ENCODE measurements at places on chromosomes 1 and 21.

GRCh38 chr1:59730302-59730701 is 84.4 kb upstream of the HOOK1 start:
- no peak for DNase-seq

DNA sequence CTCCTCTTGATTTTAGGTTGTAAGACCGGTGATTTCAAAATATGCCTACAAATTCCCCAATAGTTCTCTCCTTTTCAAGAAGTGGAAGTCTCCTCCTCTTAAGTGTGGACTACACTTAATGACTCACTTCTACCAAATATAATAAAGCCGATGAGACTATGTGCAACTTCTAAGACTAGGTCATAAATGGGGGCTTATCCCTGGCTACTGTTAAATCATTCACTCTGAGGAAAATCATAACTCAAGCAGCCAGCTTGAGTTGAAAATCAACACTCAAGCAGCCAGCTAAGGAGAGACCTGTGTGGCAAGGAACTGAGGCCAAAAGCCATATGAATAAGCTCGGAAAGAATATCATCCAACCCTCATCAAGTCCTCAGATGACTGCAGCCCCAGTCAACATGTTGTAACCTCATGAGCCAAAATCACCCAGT is 49.6 kb upstream of the PSMG1 start:
- no peak for DNase-seq

- DNase-seq: no peak
These were observed 16.3 kb upstream of the TSPAN1 start for GRCh38 chr1:46158312-46159281.

DNA sequence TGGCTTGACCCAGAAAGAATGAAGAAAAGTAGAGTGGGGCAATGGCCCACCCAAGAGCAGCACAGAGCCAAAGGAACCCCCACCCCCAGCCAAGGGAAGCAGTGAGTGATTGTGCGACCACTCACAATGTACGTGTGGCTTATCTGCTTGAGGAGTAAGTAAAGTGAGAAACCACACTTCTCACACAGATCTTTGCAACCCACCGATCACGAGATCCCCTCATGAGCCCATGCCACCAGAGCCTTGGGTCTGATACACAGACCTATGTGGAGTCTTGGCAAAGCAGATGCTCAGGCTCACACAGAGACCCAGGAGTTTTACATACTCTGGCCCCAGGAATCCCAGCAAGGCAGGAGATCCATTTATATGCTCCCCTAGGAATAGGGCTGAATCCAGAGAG is 14.0 kb upstream of the SLC9C2 start:
- DNase-seq: no peak

GRCh38 chr21:44337941-44338895 is 972 bp downstream of the CFAP410 start:
- DNase-seq: no peak

- no peak for DNase-seq
These were observed 639 bp upstream of the SPATA1 start for GRCh38 chr1:84505493-84506001.

GRCh38 chr1:221868593-221869303 is 126.9 kb upstream of the DUSP10 start:
- DNase-seq: no peak

DNA sequence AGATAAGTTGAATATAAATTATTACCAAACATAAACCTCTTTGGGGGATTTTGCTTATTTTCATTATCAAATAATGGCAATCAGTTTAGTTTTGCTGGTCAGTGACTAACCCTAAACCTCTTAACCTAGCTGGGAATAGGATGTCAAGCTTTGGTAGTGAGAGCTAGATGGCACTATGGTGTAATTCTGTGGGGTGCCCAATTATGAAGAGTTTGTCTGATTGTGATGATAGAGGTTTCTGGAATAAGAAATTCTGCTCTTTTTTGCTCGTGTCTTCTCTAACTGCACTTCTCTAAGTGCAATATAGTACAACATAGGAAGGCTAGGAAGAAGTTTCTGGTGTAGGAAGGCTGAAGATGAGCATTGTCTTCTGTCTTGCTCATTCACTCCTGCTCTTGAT is 59.8 kb downstream of the XCL1 start:
- no peak for DNase-seq

GRCh38 chr1:51648180-51649109 is 31.6 kb downstream of the OSBPL9 start:
- DNase-seq: no peak

DNA sequence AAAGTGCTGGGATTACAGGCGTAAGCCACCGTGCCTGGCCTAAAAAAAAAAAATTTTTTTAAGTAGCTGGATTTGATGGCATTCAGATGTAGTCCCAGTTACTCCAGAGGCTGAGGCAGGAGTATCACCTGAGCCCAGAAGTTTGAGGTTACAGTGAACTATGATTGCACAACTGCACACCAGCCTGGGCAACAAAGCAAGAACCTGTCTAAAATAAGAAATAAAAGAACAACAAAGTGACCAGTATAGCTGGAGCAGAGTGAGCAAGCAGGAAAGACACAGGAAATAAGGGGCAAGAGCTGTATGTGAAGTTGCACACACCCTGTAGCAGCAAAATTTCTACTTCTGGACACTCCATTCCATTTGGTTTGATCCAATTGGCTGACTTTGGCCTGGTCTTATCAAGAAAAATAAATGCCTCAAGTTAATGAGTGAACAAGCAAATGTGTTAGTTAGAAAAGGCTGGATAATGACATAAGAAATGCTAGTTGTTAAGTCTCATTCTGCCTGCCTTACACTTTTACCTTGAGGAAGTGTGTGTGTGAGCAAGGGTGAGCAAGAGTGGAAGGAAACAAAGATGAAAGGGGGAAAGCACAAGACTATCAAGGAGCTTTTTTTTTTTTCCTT is 7.9 kb downstream of the ATP5IF1 start:
- DNase-seq: no peak

- DNase-seq: no peak
These were observed 73.2 kb downstream of the BCAR3 start for GRCh38 chr1:93608187-93609109.

DNA sequence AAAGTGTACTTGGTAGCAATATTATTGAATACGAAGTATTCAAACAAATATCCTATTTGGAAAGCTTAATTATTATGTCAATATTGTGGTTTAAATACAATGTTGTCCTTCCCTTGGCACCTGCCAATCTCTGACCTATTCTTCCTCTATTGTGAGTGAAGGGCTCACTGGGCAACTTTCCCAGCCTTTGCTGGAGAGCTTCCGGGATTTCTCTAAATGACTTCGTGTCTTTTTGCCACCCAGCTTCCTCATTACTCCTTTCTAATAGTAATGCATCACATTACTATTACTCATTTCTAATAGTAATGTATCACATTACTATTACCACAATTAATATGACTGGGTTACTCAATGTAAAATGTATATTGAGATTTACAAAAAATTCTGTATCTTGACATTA is 880.6 kb downstream of the BRINP3 start:
- DNase-seq: no peak

- no peak for DNase-seq
These were observed 466.3 kb downstream of the LMO4 start for GRCh38 chr1:87794788-87795614.

DNA sequence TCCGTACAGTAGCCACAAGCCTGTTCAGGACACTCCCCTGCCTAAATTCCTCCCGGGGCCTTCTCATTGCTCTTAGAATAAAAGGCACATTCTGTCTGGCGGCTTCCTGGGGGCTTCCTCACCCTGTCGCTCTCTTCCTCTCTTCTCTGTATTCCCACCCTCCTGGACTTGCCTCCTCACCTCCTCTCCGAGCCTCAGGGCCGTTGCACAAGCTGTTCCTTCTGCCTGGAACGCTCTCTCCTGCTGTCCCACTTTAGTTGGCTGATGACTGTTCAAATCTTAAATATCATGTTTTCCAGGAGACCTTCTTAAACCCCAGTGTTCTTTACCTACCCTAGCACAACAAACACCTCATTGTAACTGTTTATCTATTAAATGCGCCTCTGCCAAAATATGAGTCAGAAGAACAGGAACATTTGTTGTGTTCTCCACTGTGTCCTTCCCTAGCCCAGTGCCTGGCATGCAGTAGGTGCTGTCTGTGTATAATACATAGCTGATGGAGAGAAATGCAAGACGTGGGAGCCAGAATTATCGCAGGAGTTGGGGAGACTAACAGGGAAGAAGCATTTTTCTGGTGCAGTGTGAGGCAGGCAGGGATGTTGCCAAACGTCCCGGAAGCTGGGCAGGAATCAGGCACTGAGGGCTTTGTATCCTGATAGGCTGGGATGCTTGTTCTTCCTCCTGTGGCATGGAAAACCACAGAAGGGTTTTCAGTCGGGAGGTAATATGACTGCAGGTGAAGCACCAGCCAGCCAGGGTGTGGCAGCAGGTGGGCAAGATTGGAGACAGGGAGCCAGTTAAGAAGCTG is 24.1 kb upstream of the THRAP3 start:
- no peak for DNase-seq

DNA sequence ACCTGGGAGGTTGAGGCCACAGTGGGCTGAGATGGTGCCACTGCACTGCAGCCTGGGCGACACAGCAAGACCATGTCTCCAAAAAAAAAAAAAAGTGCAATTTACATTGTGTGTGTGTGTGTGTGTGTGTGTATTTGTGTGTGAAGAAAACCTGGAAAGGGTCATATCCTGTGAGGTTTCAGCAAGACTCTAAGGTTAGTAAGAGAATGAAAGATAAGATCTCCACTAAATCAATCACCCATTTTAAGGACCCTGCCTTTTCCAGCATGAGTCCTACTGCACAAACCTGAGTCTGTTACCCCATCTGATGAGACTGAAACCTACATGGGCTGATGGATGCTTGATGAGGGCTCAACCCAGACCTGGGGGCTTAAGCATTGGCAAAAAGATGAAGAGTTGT is 4.9 kb upstream of the C1orf74 start:
- DNase-seq: no peak

DNA sequence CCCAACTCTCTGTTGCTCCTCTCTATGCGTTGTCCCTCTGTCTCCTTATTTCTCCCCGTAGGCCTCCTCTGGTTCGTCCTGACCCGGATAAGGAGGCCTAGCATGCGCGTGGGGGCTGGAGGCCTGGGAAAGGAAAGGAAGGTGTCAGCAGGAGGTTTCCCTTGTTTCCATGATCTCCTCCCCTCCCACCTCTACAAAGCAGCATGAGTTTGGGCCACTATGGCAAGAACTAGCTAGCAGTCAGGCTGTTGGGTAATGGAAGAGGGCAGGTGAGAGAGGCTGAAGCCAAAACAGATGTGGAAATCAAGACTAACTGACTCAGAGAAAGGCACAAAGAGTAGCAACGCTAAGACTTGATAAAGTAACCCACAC is 687 bp upstream of the SEMA6C start:
- no peak for DNase-seq

- DNase-seq: no peak
These were observed 78.9 kb upstream of the SLC45A1 start for GRCh38 chr1:8239039-8239305.

DNA sequence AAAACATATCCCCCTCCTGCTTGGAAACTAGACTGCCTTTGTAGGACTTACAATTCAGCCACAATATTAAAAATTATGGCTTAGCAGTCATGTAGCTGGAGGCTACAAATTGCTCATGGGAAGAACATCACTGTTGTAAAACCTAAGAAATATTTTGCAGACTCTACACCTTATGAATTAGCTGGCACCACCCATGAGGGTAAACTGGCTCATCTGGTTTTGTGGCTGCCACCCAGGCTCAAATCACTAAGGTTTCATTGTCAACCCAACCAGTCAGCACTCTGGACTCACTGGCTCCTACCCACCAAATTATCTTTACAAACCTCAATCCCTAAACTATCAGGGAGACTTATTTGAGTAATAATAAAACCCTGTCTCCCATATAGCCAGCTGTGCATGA is 100.7 kb upstream of the OLFM3 start:
- no peak for DNase-seq

DNA sequence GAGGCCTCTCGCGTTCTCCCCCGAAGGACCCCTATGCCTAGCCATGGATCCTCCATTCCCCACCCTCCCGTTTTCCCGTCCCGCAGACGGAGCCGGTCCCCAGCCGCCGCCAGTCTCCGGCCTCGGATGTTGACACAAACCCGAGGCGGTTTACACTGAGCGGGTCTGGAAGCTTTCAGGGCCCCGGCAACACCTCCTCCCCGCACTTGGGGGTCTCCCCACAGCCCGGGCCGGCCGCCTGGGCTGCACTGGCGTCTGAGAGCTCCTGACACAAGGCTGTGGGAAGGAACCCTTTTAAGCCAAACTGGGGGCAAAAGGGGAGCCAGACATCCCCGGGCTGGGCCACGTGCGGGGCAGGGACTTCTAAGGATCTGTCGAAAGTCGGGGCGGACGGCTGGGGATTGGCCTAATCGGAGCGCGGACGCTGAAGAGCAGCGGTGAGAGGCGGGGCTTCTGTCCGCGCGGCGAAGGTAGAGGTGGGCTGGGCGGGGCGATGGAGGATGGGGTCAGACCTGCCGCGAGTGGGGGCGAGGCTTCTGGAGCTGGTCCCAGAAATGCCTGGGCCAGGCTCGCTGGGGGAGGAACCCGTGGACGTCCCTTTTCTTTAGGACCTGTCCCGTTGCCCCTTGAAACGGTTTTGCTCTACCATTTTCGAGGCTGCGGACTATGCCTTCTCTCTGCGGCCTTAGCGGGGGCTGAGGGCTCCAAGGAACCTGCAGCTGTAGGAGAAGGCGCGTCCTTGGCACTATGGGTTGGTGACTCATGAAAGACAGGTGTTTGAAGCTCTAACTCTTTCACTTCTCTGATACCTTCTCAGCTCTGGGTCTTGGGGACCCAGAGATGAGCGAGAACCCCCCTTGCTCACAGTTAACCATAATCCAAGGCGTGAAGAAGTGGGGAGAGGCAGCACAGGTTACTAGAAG is 1.2 kb upstream of the HPCAL4 start:
- no peak for DNase-seq

GRCh38 chr1:42940851-42941639 is 17.6 kb downstream of the SLC2A1 start:
- no peak for DNase-seq

DNA sequence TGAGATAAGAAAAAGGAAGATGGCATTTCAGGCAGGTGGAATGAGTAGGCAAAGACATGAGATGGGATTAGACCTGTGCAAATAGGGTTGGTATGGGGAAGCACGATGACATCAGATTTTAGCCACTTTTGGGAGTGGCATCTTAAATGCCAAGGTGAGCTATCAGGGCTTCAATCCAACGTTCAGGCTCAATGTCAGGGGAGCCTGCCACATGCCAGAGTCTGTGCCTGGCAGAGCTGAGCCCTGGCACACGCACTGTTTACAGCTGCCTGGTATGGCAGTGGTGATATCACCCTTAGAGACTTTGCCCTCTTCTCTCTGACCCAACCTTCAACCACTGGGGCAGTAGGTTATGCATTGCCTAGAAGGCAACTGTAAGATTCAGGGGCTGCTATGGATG is 1.1 kb upstream of the GUCA2B start:
- no peak for DNase-seq

- no peak for DNase-seq
These were observed 21.8 kb downstream of the ATF3 start for GRCh38 chr1:212630158-212630900.
